ENCODE measurements at places on chromosomes 2 and 18. TPM values are rescaled to one million over a fixed set of nuclear protein-coding genes. Genes with fewer than 3 reads are reported as not detected.

- DNase-seq, result no peak
- no peaks in the 10 kb centered on the region for H3K36me3 ChIP-seq
- no peaks in the 10 kb centered on the region for H3K4me1 ChIP-seq
- H3K27ac ChIP-seq, result no peak overlapping the region
These were observed 242.5 kb downstream of the CYP26B1 start for GRCh38 chr2:71905205-71905604.

DNA sequence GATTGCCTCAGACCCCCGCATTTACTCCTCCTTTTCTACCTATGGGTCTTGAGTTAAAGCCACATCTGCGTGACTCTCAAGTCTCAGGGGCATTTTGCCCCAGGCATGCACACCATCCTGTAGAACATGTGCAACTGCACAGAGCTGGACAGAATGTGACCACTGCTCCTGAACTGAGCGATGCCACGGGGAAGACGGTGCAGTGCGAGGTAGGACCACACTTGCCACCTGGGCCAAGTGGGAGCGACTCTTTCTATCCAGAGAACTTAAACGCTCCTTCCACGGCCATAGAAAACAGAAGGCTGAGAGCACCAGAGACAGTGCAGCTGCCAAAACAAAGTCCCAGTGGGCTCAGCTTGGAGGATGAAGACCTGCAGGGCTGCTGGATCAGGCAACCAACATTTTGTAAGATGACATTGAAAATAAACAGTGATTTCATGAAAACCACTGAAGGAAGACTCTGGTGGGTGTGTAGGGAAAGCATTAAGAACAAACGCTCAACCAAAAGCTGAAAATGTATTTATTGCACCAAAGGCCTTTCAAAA lies 149.0 kb upstream of the HDAC4 start:
- no peak overlapping the region for H3K27ac ChIP-seq
- no peak overlapping the region for H3K4me3 ChIP-seq
- H3K27me3 ChIP-seq, result peaks cover 6% of the 10 kb centered on the region
- no peak for DNase-seq
- peaks cover 48% of the 10 kb centered on the region for H3K4me1 ChIP-seq
- no peaks in the 10 kb centered on the region for H3K36me3 ChIP-seq

DNA sequence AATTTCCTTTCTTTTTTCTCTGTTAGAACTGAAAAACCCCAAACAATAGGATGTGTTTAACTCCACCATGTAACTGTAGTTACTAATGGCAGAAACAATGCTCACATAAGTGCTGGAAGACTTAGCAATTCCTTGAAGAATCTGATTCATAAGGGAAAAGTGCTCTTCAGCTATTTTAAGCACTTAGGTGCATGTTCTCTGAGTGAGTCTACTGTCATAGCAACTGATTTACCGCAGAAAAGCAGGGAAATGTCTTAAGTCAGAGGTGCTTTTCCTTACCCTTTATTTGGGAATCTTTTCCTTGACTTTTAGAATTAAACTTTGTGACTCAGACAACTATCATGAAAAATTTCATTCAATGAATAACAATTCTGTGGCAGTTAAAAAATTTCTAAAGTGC lies 65.4 kb upstream of the NABP1 start:
- no peaks in the 10 kb centered on the region for H3K27me3 ChIP-seq
- no peak for DNase-seq
- H3K4me1 ChIP-seq, result peaks cover 15% of the 10 kb centered on the region
- no peaks in the 10 kb centered on the region for H3K36me3 ChIP-seq
- H3K4me3 ChIP-seq, result no peak overlapping the region
- no peak overlapping the region for H3K27ac ChIP-seq

DNA sequence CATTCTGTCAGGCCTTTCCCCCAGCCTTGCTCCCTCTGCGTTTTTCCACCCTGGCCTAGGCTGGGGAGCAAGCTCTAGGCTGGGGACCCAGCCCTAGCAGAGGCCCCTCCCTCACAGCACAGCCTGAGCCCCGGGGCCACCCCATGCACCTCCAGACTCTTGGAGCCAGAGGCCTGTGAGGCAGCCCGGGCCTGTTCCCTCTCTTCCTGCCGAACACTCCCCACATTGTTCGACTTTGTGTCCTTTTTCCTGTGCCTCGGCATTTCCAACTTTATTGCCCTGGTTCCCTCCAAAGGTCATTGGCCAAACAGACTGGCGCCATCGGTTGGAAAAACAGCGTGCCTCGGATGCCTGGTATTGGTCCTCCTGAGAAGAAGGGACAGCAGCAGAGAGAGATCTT lies 79.7 kb downstream of the HS1BP3 start:
- no peaks in the 10 kb centered on the region for H3K27me3 ChIP-seq
- H3K27ac ChIP-seq, result no peak overlapping the region
- peaks cover 1% of the 10 kb centered on the region for H3K4me1 ChIP-seq
- no peak overlapping the region for H3K4me3 ChIP-seq

GRCh38 chr2:50777954-50778353 lies 254.0 kb downstream of the NRXN1 start:
- H3K27me3 ChIP-seq, result no peaks in the 10 kb centered on the region
- no peaks in the 10 kb centered on the region for H3K36me3 ChIP-seq
- no peaks in the 10 kb centered on the region for H3K4me1 ChIP-seq
- no peak overlapping the region for H3K27ac ChIP-seq
- no peak overlapping the region for H3K4me3 ChIP-seq
- DNase-seq, result no peak

DNA sequence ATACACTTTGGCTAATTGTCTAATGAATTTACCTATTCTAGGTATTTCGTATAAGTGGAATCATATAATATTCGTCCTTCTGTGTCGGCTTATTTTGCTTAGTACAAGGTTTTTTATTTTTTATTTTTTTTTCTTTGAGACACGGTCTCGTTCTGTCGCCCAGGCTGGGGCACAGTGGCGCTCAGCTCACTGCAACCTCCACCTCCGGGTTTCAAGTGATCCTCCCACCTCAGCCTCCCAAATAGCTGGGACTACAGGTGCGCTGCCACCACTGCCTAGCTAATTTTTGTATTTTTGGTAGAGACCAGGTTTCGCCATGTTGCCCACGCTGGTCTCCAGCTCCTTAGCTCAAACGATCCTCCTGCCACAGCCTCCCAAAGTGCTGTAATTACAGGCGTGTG lies 38.2 kb downstream of the PCBP1 start:
- no peak for DNase-seq
- H3K27ac ChIP-seq, result peak overlapping the region; percentile 100
- H3K4me1 ChIP-seq, result peaks cover 76% of the 10 kb centered on the region

GRCh38 chr2:118609138-118609537 lies 238.3 kb downstream of the EN1 start:
- H3K4me3 ChIP-seq, result no peak overlapping the region
- peaks cover 13% of the 10 kb centered on the region for H3K27me3 ChIP-seq
- DNase-seq, result no peak
- no peaks in the 10 kb centered on the region for H3K36me3 ChIP-seq
- no peaks in the 10 kb centered on the region for H3K4me1 ChIP-seq

DNA sequence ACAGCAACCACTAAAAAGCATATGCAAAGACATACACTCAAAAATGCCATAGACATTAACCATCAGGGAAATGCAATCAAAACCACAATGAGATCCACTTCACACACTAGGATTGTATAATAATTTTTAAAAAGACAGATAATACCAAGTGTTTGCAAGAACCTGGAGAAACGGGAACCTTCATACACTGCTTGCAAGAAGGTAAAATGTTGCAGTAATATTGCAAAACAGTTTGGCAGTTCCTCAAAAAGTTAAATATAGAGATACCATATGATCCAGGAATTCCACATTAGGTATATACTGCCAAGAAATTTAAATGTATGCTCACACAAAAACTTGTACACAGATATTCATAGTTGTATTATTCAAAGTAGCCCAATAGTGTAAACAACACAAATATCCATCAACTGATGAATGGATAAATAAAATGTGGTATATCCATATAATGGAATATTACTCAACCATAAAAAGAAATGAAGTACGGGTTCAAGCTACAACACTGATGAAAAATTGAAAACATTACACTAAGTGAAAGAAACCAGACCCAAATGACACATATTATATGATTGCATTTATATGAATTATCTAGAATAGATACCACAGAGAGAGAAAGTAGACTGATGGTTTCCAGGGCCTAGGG lies 14.7 kb upstream of the CHMP3 start:
- H3K27ac ChIP-seq, result no peak overlapping the region
- DNase-seq, result no peak
- H3K4me3 ChIP-seq, result no peak overlapping the region
- no peaks in the 10 kb centered on the region for H3K27me3 ChIP-seq

DNA sequence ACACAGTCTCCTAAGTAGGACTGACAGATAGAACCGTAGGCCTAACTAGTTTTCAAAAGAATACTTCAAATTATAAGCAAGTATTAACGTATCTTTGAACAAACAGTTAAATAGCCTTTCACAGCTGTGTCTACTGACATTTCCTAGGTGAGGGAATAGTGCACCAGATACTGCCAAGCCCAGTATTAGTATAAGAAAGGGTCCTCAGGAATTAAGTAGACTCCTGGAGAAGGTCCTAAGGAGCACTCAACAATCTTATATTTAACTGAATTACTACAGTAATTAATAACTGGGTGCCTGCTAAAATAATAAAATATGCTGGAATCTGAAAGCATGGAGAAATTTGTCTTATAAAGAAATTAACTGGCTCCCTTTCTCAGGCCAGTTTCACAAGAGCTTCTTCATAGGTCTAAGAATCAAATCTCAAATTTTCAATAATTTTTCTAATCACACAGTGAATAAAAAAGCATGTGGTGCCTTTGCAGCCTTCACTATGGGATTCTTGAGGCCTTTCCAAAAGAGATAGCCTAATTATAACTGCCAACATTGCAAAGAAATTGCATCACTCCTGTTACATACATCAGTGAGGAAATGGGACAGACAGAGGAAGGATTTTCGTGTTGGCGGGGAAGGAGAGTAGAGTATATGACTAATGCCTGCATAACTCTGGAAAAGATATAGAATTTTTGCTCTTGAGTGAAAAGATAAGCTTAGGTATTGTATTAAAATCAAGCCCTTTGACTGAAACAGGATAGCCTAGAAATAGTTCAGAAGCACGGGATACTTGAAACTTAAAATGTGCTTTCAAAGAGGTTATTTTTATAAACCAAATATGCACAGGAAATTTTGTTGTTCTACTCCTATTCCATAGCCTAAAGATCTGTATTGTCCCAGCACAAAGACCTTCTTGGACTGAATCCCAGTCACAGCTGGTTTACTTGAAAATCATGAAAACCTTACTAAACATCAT lies 228.6 kb upstream of the STK17B start:
- H3K36me3 ChIP-seq, result no peaks in the 10 kb centered on the region
- H3K27ac ChIP-seq, result no peak overlapping the region
- no peak for DNase-seq
- no peaks in the 10 kb centered on the region for H3K27me3 ChIP-seq

- no peaks in the 10 kb centered on the region for H3K27me3 ChIP-seq
- peaks cover 33% of the 10 kb centered on the region for H3K36me3 ChIP-seq
- H3K4me3 ChIP-seq, result no peak overlapping the region
These were observed 28.8 kb downstream of the WDFY1 start for GRCh38 chr2:223916181-223916920.

GRCh38 chr2:239499726-239500573 lies 99.1 kb upstream of the HDAC4 start:
- DNase-seq, result no peak
- no peak overlapping the region for H3K27ac ChIP-seq
- H3K36me3 ChIP-seq, result no peaks in the 10 kb centered on the region
- no peaks in the 10 kb centered on the region for H3K27me3 ChIP-seq

DNA sequence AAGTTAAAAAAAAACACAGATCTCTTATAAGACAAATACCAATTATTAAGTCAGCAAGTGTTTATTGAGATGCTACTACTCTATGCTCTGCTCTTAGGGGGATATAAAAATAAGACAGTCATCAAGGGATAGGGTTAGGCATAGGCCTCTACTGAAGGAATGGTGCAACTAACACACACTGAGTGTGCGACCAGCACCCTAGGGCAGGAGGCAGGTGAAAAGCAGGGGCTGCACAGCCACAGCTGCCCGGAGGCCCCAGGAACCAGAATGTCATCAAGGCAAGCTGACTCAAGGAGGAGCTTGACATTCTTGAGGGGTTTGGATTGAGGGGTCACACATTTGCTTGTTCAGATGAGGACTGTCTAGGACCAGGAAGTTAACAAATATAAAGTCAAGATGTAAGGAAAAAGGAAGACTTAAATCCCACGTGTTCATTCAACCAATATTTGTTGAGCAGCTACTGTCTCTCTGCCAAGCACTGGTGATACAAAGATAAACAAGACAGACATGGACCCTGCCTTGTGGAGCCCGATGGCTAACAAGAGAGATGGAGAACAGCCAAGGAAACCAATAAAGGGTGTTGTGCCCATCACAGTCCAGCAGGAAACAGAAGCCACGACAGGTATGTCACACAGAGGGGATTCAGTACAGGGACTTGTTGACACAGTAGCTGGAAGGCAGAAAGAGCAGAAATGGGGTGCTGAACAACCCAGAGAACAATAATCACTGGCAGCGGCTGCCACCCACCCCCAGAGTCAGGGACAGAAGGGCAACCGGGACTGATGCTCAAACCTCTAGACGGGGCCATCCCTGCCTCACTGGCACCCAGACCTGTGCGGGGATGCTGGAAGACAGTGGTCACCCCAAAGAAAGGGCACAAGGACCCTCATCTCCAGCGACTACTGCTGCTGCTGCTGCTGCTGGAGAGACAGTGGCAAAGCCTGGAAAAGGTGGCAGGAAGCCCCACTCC lies 45.8 kb upstream of the MAL start:
- H3K4me3 ChIP-seq, result no peak overlapping the region
- peaks cover 7% of the 10 kb centered on the region for H3K27me3 ChIP-seq
- H3K36me3 ChIP-seq, result no peaks in the 10 kb centered on the region
- no peaks in the 10 kb centered on the region for H3K4me1 ChIP-seq

GRCh38 chr2:199668645-199669044 lies 182.3 kb downstream of the FTCDNL1 start:
- no peak overlapping the region for H3K27ac ChIP-seq
- H3K27me3 ChIP-seq, result peaks cover 16% of the 10 kb centered on the region
- no peaks in the 10 kb centered on the region for H3K36me3 ChIP-seq
- no peak overlapping the region for H3K4me3 ChIP-seq
- H3K4me1 ChIP-seq, result no peaks in the 10 kb centered on the region

The NLRC4 gene
- total RNA-seq, result 0.07 TPM

The OSR1 gene
- not detected for total RNA-seq

The NT5DC4 gene
- not detected for total RNA-seq

The POLE4 gene
- total RNA-seq, result 29.3 TPM

The KCNE4 gene
- total RNA-seq, result not detected

The ATOH8 gene
- not detected for total RNA-seq

The RFTN2 gene
- not detected for total RNA-seq

The TMEM163 gene
- total RNA-seq, result not detected

The IL1R2 gene
- 25.4 TPM for total RNA-seq

The CFAP65 gene
- not detected for total RNA-seq

Measured in activated CD4-positive, alpha-beta T cell treated with anti-CD3 and anti-CD28 coated beads for 36 hours (primary cell).